RKO (cell line): ENCODE measurements at places on chromosomes 5 and 9.

GRCh38 chr9:118558026-118558425 lies 811.2 kb downstream of the BRINP1 start:
- DNase-seq = no peak

- no peak for DNase-seq
These were observed 1.5 kb downstream of the SHROOM1 start for GRCh38 chr5:132828846-132829494.

- DNase-seq = no peak
These were observed 11.1 kb upstream of the TCF7 start for GRCh38 chr5:134103397-134103796.

GRCh38 chr5:68405784-68406743 lies 190.5 kb downstream of the PIK3R1 start:
- no peak for DNase-seq

GRCh38 chr5:122757285-122757684 lies 17.6 kb upstream of the SNX2 start:
- no peak for DNase-seq

DNA sequence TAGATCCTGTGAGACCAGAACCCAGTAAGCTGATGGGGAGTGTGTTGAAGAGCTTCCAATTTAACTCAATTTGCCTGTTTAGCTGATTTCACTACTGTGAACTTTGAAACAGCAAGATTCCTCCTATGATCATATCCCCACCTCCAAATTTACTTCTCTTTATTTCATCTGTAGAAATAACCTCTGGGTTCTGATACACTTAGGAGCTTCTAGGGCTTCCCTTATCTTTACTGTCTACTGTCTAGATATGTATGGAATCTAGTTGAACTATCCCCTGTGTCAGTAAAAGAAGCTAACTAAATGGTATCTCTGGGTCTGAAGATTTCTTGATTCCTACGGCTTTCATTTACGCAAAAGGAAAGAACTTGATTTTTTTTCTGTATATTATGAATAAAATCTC lies 116.8 kb downstream of the GCNT1 start:
- DNase-seq = no peak

GRCh38 chr5:75512383-75513074 lies 838 bp downstream of the POLK start:
- peak; percentile 45 for DNase-seq

GRCh38 chr5:136006164-136006563 lies 22.6 kb upstream of the TGFBI start:
- no peak for DNase-seq

DNA sequence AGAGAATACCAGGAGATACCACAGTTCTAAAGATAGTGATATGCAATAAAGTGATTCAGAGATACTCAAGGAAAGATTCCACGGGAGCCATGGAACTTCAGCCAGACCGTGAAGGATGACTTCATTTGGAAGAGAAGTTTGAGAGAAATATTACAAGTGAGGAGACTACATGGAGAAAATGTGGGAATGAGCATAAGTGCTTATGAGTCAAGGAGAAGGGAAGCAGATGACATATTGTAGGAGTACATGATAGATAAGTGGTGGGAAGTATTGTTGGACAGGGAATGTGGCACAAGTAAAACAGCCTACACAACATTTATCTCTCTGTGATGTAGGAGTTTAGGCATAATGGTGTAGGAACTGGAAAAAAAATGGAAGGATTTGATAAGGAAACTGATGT lies 122.1 kb upstream of the FBXL17 start:
- DNase-seq = no peak

DNA sequence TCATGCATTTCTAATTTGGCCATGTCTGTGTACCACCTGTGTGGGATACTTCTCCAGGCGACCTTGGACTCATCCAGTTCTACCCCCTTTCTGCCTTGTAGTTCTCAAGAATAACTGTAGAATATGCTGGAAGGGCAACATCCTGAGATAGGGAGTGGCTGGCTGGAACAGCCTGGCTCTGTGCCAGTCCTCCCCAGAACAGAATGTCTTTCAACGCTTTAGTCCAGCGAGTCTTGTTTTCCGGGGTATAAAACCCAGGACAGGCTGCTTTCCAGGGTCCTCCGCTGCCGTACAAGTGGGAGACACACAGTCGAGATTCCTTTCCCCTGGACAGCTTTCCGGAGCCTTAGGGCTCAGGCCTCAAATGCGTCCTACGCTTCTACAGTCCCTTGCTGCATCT lies 45.4 kb upstream of the XPA start:
- DNase-seq = no peak

- DNase-seq = peak; percentile 59
These were observed 498.0 kb downstream of the PRDM9 start for GRCh38 chr5:24005384-24005783.

- DNase-seq = no peak
These were observed 3.9 kb downstream of the REEP5 start for GRCh38 chr5:112918136-112918535.

DNA sequence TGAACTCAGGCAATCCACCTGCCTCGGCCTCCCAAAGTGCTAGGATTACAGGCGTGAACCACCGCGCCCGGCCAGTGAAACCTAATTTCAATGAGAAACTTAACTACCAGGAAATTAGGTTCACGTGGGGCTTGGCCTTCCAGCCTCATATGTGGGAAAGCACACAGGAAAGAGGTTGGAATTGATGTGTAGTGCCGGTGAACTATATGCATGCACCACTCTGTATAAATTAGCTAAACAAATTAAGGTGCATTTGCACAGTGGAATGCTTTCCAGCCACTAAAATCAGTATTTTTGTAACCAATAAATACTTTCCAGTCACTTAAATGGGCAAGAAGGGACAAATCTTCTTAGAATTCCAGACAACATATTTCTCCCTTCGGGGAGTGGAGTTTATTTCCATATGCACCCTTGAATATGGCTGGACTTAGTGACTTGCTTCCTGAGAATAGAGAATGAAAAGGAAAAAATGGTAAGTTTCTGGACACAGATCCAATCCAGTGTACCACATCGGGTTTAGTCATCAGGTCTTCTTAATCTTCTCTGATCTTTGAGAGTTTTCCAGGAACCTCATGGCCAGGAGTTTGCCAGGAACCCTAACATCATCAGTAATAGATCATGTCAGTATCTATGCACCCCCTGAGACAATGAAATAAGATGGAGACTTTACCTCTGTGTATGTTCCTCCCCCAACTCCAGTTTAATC lies 24.9 kb downstream of the ATOX1 start:
- DNase-seq = no peak
